ENCODE measurements at places on chromosomes 4 and X.

GRCh38 chrX:87525771-87526229, 8.2 kb downstream of the KLHL4 start:
- no peak for DNase-seq

GRCh38 chr4:48699475-48699874, 80.6 kb downstream of the FRYL start:
- DNase-seq: no peak

GRCh38 chr4:142818476-142818875, 27.6 kb downstream of the INPP4B start:
- DNase-seq: no peak

- DNase-seq: no peak
Measured at GRCh38 chr4:2583517-2583916, 47.1 kb downstream of the FAM193A start.

- no peak for DNase-seq
Measured at GRCh38 chr4:159142241-159142640, 39.4 kb downstream of the RAPGEF2 start.

DNA sequence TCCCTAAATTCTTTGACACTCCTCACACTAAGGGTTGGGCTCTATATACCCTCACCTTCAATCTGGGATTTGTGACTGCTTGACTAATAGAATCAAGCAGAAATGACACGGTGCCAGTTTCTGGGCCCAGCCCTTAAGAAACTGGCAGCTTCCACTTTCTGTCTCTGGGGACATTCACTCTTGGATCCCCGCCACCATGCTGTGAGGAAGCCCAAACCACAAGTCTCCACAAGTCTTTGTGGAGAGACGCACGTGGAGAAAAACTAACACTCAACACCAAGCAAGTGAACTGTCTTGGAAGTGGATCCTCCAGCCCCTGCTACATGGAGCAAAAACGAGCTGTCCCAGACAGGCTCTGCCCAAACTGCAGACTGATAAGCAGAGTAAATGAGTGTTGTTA, 1.1 kb upstream of the EDNRA start:
- DNase-seq: no peak

GRCh38 chrX:71927040-71927439, 16.4 kb downstream of the NHSL2 start:
- DNase-seq: no peak

DNA sequence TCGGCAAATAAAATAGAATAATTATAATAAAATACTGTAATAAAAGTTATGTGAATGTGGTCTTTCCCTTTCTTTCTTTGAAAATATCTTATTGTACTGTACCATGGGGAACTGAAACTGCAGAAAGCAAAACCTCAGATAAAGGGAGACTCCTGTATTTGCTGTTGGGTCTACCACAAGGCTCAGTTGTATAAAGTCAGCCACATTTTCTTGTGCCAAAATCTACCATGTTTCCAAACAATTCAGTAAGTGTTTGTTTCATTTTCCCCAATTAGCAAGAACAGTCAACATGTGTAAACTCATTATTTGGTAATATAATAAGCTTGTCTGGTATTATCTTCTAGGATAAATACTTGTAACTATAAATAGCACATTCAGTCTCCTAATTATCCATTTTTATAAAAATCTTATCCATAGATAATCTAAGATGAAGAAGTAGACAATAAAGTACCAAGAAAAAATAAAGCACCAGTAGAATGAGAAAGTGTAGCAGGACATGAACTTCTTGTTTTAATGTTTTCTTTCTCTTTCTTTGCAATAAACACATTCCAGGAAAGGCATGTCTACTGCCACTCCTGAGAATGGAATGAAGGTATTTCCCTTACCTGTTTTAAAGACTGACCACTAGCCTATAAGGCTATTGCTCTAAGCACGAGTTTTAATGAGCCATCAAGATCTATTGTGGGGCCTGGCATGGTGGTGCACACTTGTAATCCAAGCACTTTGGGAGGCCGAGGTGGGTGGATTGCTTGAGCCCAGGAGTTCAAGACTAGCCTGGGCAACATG, 15.0 kb upstream of the OTUD4 start:
- DNase-seq: no peak

- DNase-seq: no peak
Measured at GRCh38 chr4:176619430-176619829, 173.3 kb downstream of the VEGFC start.

DNA sequence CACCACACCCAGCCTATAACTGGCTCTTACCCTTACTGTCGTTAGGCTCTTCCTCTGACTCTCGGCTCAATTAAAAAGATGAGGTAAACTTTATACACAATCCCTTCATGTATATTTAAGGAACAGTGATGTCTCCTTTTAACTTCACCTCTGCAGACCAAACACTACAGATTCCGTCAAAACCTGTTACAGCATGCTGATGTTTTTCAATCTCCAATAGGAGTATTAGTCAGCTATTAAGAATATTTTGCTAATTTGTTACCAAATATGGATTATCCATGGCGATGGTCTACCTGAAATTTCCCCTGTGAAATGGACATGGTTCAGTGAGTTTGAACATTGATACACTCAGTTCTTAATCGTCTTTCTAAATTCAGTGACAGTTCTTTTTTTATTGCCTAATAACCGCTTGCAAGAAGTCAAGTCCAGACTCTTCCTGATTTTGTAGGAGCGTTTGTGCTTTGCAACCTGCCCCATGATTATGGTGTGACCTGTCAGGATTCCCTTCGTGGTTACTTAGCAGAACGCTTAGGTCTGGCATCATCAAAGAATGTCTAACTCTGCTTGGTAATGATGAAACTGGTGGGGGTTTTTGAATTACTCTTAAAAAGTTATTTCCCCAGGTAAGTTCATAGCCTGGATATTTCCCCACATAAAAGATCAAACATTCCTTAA, 72.2 kb upstream of the STOX2 start:
- DNase-seq: no peak

GRCh38 chrX:64850371-64851082, 125.7 kb downstream of the ZC4H2 start:
- no peak for DNase-seq

DNA sequence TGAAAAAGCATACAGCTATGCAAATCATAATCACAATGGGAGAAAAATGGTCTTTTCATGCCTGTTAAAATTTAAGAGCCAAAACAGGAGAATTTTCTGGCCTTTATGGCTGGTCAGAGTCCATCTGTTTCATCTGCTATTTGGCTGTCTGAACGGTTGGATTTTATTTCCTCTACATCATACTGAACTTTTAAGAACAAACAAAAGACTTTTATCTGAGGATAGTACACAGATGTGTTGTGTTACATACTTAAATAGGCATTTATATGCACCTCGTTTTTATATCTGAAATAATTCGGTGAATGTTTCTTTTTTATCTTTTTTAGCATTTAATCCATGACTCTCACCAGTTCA, 18.0 kb upstream of the WWC2 start:
- no peak for DNase-seq

- no peak for DNase-seq
Measured at GRCh38 chr4:86592553-86593249, 1.4 kb upstream of the PTPN13 start.

DNA sequence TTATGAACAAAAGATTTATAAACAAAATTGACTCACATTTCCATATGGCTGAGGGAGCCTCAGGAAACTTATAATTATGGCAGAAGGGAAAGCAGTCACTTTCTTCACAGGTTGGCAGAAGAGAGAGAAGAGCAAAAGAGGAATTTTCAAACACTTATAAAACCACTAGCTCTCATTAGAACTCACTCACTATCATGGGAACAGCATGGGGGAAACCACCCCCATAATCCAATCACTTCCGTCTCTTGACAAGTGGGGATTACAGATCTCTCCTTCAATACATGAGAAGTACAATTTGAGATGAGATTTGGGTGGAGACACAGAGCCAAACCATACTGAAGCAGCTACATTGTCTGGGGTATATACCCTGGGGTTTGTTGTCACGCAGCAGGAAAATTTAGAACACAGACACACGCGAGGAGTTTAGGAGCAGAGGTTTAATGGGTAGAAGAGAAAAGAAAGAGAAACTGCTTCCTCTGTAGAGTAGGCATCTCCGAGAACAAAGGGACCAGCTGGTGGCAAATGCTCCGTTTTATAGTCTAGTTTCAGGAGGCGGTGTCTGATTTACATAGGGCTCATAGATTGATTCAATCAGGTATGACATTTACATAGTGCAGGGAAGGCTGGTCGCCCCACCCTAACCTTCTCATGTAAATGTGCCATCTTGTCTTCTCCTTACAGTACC, 2277.7 kb upstream of the AGA start:
- no peak for DNase-seq

GRCh38 chr4:138894011-138894410, 121.6 kb upstream of the NOCT start:
- DNase-seq: no peak

DNA sequence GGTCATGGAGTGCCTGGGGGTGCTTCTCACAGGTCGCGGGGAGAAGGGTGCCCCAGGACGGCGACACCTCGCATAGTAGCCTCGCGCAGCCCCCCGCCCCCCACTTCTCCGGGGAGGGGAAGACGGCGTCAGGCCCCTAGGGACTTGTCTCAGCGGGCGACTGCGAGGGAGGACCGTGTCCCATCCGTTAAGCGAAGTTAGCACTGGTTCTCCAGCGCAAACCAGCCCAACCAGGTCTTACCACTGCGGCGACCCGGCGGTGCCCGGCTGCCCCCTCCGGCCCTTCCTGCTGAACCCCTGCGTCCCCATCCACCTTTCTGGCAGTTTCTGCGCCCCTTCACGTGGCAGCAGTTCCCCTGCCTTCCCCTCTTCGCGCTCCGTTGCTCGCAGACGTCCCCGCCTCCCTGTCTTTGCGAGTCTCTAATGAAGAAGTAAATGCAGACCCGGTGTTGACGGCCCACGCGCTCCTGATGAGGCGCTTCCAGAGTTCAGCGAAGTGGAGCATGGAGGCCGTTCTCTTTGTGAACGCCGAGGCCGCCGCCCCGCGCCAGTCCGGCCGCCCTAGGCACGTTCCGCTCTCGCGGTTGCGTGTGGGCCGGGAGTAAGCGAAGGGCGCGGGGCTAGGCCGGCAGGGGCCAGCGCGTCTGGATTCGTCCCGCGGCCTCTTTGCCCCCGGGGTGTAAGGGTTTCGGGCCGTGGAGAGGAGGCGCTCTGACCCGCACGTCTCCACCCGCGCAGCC, 3.0 kb downstream of the SLIT2 start:
- no peak for DNase-seq

GRCh38 chrX:153989973-153990655, 17.6 kb downstream of the TMEM187 start:
- DNase-seq: no peak

DNA sequence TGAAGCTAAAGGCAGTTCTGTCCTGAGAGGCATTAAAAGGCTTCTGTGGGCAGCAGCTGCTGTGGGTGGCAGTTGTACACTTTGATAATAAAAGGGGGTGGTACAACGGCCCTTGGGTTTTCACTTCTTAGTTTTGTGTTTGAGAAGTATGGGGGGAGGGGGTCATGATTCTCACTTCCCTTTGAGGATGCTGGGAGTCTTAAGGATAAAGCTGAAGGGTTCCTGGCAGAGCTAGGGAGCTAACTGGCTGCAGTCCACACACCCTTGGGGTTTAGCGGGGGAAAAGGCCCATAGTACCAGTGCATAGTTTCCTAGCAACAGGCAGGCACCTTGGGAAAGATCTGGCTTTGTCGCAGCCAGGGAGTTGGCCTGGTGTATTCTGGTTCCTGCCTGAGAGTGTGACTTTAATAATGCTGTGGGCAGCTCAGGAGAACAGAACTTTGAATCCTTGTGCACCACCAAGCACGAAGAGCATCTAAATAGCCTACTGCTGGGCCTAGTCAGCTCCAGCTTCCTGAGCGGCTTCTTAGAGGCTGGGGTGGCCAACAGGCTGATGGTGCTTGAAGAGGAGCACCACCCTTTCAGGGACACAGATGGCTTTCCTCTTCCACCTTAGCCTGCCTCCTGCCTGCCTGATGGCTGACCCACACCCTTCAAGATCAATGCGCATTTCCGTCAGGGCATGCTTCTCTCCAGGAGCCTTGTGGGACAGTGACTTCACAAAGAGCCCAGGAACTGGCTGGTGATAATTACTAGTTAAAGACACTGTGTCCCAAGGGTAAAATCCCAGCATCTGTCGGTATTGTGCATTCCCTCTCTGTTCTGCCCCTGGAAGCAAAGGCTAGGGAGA, 12.5 kb downstream of the ZBTB33 start:
- DNase-seq: no peak

DNA sequence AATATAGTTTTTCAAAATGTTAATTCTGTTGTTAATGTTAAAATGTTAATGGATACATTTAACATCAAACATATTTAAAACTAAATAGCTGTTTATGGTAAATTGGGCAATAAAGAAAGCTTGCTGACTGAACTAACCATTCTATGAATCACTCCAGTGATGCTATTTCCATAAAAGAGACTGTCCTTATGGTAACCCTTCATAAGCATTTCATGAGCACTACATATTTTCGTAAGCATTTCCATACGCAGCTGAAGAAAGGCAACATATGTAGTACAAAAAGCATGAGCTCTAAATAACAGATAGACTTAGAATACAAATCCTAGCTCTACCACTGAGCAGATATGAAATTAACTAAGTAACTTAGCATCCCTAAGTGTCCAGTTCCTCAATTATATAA, 188.9 kb downstream of the COL25A1 start:
- no peak for DNase-seq

DNA sequence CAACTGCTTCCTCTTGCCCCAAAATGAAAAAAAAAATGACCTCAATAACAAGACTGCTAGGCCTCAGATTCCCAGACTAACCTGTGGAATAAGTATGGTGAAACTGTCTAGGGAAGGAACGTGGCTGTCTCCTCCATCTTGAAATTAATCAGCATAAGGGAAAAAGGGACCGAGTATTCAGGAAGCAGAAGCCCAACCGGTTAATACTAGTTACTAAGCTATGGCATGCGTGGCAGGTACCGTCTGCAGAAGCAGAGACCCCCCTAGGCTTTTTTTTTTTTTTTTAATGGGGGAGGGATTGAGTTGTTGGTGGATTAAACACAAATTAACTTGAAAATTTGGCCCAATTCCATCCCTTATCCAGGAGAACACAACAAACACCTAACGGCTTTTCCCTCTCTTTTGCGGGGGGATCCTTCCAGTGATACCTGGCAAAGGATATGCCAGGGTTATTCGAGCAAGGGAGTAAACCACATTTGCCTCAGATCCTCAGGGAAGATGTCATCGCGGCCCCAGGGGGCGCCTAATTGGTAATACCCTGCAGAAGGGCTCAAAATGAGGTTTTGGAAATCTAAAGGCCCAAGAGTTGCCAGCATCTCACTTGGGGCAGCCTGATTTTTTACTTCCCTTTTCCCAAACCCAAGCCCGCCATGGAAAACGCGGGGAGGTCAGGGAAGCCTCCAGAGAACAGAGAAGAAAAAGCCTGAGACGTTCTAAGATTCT, 893 bp downstream of the RLIM start:
- no peak for DNase-seq

DNA sequence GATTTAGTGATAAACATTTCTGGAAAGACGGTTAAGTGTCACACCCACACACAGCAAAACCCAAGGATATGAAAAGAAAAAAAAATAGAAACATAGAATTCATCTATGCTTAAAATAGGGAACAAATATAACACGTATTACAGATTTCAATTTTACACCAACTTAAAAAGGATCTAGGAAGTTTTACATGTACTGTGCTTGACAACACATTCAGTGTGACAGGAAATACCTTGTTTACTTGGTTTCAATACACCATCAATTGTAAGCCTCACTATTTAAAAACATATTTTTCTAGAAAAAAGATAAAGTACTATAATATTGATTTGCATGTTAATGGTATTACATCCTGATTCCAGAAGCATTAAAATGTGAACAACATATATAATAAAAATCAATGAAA, 77.0 kb upstream of the SPRY1 start:
- DNase-seq: no peak

All from bone marrow (tissue), 2 donors.